Stimulated activated CD8-positive, alpha-beta memory T cell treated with anti-CD3 and anti-CD28 coated beads, Interleukin-7, amount 100 ng/mL, for 1 hour (primary cell): ENCODE measurements at places on chromosomes 4 and X.

DNA sequence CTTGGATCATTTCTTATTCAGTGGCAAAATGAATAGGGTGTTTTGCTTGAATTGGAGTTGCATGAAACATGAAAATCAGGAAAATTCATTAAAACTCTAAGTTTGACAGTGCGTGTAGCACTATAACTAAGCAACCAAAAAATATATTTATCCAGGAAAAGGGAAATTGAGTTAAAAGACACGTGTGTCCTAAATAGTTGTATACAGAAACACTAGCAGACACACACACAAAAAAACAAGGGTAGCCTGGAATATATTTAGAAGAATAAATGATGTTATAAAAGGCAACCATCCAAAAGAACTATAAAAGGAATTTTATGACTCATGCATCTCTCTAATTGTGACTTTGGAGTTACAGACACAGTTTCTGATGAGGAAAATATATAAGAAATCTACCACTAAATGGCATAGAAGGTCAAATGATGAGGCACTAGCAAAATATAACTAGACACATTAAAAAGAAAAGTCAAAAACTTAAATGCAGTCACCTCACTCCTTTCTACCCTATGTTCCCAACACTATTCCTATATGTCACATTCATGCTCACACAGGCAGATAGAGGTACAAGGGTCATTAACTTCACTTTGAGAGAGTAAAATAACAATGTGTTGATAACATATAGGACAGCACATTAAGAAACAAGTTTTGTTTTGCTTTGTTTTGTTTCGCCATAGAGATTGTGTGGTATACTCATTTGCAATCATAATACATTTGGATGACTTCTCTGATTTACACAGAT is 793.6 kb upstream of the INTU start:
- no peak for DNase-seq

GRCh38 chrX:77786365-77786680 is 307 bp upstream of the ATRX start:
- no peak for DNase-seq

GRCh38 chr4:37821953-37822605 is 4.4 kb upstream of the PGM2 start:
- no peak for DNase-seq

DNA sequence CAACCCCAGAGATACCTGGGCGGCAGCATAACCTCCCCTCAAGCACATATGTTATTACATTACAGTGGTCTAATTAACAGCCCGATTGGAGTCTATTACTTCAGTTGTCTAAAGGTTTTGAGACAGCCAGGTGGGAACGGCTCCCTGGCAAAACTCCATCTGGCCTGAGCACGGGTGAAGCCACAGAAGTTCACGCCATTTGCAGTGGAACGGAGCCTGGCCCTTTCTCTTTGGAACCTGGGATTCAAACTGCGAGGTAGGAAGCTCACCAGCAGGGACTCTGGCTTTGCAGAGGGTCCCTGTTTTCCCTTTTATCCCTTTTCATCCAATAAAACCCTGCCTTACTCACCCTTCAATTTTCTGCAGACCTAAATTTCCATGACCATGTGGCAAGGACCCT is 45.9 kb upstream of the NEIL3 start:
- no peak for DNase-seq

DNA sequence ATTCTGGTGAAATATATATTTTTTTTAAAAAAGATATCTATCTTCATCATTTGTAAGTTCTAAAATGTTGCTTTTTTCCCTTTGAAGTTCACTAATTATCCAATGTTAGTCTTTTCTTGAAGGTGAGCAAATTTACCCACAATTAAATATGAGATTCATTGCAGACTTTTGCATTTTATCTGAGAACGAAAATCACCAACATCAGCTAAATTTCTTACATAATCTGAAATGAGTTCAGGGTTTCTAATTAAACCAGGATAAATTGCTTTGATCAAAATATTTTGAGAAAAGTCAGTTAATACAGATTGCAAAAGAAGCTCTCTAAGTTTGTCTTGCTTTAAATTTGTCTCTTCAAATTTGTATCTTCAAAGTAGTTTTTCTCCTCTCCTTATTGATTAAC is 486.4 kb upstream of the FSTL5 start:
- DNase-seq: no peak

DNA sequence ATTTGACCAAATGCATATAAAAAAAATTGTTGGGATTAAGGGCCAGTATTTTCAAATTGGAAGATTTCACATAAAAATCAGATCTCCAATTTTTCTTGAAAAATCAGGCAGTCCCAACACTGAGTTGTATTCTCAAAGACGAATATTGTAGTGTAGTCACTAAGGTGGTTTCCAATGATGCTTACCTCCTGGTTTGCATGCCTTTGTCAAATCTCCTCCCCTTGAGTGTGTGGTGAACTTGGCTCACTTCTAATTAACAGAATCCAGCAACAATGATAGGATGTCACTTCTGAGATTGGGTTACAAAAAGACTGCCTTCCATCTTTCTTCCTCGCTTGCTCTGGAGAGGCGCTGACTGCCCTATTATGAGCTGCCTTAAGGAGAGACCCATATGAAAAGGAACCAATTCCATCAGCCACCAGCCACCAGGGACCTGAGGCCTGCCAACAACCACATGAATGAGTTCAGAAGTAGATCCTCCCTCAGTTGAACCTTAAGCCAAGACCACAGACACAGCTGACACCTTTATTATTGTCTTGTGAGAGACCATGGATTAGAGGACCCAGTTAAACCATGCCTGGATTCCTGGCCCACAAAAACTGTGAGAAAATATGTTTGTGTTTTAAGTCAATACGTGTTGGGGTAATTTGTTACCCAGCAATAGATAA is 31.2 kb upstream of the TSPAN5 start:
- DNase-seq: no peak

GRCh38 chrX:39551762-39552161 is 546.0 kb downstream of the BCOR start:
- DNase-seq: no peak

DNA sequence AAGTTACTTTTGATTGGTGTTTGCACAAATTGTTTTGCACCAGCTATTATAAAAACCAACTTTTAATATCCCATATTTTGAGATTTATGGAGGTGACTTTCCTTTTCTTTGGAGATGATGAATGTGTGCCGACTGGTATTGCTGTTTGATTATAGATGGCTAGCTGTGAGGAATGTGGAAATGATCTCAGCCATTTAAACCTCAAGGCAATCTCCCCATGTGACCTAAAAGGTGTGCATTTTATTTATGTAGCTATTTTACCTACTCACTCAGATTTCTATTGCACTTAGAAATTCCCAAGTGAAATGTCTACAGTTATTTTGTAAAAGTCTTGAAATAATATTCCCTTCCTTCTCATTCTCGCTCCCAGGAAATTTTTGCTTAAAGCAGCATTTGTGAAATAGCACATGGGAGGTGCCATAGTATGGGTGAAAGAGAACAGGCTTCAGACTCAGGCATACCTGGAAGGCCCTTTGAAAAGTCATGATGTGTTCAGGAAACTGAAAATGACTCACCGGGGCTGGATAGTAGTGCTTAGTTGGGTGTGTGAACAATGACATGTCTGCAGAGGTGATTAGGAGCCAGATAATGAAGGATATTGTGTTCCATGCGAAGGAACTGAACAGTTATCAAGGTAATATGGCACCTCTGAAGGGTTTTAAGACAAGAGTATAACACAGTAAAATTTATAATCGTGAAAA is 247.6 kb downstream of the CBLL2 start:
- no peak for DNase-seq

GRCh38 chrX:133495464-133496391 is 80.4 kb upstream of the GPC4 start:
- DNase-seq: no peak

DNA sequence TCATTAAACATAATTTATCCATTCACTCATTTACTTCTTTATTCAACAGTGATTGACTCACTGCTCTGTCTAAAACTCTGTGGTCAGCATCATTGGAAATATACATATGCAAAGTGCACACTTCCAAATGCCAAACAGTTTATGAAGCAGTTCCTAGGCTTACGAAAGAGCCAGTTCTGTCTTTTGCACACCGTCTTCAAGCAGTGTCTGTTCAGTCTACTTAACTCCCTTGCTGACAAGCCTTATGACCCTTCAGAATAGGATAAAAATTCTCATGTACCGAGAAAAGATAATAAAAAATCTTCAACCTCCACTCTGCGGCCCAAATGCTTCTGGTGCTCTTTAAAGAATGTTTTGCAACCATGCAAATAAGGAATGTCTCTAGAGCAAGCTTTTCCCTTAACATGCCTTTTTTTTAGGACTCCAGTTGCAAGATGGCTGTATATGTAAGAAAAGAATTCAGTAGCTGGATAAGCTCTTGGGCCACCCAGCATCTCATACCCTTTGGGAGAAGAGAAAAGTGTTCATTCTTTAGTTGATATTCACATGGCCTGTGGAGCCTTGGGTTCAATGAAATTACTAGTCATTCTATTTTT is 1037.0 kb upstream of the SLIT2 start:
- DNase-seq: no peak

DNA sequence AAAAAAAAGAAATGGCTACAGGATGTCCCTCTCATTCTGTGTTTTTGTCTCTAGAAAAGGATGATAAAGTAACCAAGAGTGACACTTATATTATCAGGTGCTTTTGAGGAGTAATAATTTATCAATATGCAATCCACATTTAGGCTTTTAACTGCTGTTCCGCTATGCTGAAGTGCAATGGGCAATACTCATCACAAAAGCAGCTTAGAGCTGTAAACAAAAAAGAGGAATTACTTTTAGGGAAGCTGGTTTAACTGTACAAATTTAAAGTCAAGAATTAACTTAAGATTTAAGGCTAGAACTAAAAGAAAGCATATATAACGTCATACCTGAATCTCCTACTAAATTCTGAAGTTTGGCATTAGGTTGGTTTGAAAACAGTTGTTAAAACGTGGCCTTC is 93.5 kb upstream of the DDX3X start:
- no peak for DNase-seq

DNA sequence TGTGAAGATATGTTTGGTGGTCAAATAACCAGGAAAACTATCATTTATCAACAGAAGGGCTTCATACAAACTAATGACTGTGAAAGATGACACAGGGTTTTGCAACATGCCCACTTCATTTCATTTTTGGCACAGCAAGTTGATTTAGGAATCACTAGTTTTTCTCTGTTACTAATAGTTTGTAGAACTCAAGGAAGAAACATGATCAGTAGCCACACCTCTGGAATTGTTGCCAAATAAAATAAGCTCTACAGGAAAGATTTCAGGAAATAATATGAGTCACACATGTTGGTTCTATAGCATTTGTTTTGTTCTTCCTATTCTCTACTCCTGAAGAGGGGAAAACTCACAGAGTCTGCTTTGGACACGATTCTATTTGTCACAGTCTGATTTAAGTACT is 255.4 kb downstream of the TLL1 start:
- no peak for DNase-seq

- no peak for DNase-seq
Observed at GRCh38 chr4:85565761-85566480, 91.0 kb downstream of the ARHGAP24 start.

- no peak for DNase-seq
Observed at GRCh38 chr4:159240687-159241086, 137.8 kb downstream of the RAPGEF2 start.

- DNase-seq: no peak
Observed at GRCh38 chrX:28349888-28350287, 237.4 kb upstream of the IL1RAPL1 start.

GRCh38 chrX:1384658-1385252 is 7.2 kb downstream of the SLC25A6 start:
- no peak for DNase-seq

- DNase-seq: no peak
Observed at GRCh38 chrX:130669233-130669632, 233.8 kb downstream of the ENOX2 start.

DNA sequence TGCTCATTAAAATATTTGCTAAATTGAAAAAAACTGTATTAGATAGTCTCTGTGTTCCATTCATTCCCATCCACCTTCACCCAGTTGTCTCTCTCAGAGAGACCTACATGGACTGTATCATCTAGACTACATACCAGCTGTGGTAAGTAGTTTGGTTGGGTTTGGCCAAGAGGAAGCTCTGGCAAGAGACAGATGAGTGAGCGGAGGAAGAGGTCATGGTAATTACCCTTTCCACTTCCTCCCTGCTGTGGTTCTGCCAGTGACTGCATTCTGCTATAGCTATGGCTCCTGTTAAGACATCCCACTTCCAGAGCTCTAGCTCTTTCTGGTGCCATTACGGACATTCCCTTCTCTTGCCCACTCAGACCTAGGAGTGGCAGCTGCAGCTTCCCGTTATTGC is 239.0 kb upstream of the MID1 start:
- no peak for DNase-seq

DNA sequence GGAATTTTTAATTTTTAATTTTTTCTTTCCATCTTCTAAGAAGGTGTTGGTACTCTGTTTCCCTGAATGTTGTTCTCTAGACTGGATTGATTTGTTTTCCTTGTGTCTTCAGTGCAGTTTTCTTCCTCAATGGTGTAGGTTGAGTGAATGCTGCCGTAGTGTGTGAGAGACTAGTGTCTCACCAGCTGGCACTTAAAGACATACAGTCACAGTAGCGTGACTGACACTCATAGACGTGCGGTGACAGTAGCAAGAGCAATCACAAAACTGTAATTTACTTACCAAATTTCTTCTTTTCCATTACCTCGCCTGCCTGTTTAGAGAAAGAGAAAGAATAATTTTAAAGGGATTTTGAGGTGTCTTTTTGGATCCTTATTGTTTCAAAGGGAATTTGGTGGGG is 21.4 kb upstream of the PGM2 start:
- DNase-seq: no peak

DNA sequence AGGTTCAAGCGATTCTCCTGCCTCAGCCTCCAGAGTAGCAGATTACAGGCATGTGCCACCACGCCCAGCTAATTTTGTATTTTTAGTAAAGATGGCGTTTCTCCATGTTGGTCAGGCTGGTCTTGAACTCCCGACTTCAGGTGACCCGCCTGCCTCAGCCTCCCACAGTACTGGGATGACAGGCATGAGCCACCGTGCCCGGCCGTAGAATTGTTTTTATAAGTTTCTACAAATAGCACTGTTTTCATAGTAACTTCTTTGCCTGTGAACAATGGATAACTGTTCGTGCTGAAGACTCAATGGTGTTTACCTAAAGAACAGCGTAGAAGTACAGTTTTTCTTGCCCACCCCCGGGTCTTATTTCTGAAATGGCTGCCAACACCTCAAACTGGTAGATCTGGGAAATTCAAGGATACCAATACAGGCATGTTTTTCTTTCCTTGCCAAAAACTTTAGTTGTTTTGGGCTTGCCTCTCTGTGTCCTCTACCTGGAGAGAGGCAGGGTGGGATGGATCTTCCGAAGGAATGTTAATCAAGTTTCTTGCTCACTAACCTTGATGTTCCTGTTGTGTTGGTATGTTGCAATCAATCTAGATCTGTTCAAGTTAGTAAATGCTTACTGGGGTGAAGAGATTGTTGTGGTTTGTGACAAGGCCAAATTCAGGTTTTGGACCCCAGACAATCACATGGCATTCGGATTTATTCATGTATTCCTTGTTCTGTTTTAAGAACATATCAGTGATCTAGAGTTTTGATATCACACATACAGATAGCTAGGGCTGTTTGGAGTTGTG is 2.8 kb upstream of the RUFY3 start:
- no peak for DNase-seq
